Fibroblast of villous mesenchyme (primary cell): ENCODE measurements at places on chromosomes 12 and 14. TPM values are rescaled to one million over a fixed set of nuclear protein-coding genes. Genes with fewer than 3 reads are reported as not detected.
A peak's percentile ranks its signal among the peaks of the same experiment; 100 is the strongest.

GRCh38 chr12:118189741-118190191 lies 53.8 kb downstream of the PEBP1 start:
- peak; percentile 84 for DNase-seq

- peak; percentile 58 for DNase-seq
Measured at GRCh38 chr12:13165617-13166041, 30.9 kb upstream of the EMP1 start.

DNA sequence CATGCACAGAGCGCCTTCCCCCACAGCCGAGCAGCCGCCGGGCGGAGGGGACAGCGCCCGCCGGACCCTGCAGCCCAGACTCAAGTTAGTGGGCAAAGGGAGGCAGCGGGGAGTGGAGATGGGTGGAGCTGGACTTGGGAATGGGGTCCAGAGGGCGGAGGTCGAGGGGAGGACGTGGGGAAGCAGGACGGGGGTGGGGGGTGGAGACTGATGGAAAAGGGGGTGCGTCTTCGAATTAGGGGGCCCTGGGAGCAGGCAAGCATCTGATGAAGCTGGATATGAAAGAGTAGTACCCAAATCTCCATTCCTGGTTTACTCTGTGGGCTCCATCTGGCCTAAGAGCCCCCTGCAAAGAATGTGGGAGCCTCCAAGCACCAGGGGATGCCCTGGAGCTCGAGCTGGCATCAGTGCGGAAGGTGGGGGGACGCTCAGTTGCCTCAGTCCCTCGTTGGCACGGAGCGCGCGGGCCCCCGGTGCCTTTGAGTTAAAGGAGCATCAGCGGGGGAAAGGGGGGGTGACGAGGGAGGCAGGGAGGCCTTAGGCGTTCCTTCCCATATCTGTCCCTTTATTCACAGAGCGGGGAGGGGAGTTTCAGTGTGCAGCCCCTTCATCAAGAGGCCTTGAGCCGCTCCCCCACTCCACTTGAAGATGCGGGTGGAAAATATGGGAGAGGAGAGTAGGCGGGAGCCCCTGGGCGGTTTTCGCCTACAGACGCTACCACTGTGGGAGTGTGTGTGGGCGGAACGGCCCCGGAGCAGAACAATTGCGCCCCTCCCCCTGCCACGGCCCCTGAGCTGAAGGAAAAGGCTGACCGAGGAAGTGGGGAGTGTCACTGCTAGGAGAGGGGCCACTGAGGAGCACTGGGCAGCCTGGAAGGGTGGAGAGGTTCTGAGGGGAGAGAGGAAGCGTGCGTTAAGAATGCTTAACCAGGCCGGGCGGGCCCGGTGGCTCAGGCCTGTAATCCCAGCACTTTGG lies 644 bp downstream of the NAB2 start:
- peak; percentile 75 for DNase-seq

DNA sequence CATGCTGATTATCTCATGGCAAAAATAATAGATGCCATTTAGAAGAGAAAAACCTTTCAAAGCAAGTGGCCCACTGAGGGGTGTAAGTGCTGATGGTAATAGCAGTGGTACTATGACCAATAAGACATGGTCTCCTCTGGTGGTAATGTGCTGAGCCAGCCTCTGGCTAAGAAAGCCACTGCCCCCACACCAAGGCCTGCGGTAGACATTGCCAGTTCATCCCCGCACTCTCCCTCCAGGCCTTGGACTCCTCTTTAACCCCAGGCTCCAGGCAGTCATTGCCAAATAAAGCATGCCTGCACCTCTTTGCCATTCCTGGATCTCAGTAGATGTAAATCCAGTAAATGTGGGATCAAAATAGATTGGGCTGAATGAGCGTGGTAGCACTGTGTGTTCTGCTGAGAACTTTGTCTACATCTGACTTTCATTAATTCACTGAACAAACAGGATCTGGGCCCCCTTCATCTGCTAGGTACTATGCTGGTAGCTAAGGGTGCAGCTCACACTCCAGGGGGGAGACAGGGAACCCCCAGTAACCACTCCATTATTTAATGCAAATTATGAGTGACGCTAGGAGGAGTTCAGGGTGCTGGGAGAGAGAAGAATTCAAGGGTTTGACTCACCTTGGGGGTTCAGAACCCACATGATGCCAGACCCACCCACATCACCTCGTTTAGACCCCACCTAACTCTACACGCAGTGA lies 89.3 kb downstream of the BCL11B start:
- DNase-seq, result no peak

DNA sequence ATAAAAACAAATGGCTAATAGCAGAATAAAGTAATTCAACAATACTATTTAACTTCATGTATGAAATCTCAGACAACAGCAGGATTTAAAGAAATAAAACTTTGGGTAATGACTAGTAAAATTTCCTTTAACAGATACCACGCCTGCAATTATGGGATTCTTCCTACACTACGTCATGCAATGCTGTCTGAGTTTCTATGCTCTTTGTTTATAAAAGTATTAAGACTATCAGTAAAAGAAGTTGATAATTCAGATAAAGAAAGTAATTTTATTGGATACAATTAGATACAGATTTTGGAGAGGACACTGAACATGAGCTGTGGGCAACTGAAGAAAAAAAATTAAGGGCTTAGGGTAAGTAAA lies 308.4 kb upstream of the LRFN5 start:
- no peak for DNase-seq

DNA sequence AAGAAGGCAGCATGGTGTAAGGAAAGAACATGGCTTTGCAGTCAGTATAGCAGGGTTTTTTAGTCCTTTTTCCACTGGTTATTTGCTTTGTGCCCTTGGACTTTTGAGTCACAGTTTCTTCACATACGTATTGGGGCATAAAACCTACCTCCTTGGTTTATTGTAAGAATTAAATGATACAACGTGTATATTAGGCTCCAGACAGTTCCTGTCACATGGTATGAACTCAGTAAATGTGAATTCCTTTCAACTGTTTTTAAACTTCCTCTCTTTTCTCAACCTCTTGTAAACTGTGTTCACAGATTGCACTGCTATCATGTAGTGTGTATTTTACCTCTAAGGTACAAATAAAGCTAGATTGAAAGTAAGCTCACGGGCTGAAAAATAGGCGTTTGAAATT lies 29.5 kb downstream of the MSRB3 start:
- DNase-seq, result peak; percentile 43

GRCh38 chr12:117045160-117046010 lies 53.8 kb downstream of the TESC start:
- DNase-seq, result no peak

DNA sequence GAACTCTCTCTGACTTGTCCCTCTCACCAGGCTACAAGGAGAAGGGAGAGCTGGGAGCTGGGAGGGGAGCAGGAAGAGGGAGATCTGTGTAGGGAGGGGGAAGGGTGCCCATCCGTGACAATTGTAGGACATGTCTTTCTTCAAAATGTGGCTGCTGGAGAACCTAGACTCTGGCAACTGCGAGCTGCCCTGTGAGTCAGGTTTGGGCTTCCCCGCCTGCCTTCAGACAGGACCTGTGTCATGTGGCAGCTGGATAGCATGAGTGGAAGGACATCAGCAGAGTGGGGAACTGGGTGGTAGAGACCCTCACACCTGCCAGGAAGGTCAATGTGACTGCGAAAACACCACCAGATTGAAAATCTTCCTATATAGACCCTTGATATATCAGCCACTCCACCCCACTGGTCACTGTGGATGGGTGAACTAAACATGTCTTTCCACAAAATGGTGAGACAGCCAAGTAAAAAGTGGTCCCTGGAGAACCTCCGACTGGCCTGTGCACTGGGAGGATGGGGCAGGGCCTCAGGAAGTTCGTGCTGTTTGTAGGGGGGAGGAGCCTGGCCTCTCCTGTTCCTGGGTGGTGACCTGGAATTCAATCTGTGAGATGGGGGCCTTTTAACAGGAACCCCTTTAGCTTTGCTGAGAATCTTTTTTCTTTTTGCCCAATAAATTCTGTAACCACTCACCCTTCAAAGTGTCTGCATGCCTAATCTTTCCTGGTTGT lies 62.2 kb upstream of the CAPRIN2 start:
- DNase-seq, result no peak

DNA sequence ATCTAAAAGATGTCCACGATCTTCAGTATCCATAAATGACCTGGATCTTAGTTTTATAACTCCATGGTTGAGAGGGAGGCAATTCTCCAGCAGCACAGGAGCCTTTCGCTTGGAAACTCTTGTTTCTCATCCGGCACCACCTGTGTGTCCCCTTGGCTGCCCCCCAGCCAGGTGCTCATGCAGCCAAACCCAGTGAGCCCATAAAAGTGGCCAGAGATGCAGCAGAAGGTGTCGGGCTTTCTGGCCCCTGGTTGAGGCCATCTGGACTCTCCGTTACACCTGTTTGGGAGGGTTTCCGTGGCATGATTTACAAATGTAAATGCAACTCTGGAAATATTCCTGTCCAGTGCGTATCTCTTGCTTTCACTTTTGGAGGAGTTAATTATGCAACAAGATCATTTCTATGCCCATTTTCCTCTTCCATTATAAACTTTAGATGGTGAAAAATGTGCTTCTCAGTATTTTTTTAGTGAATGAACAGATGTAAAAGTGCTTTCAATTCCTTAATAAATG lies 291.1 kb downstream of the DIO2 start:
- DNase-seq, result no peak

Gene PLEKHH1
- total RNA-seq, result 0.43 and 0.64 TPM in 2 replicates

Gene SERPINA1
- total RNA-seq, result not detected in 2 replicates

Gene DTX1
- total RNA-seq, result not detected in 2 replicates
